ENCODE measurements at places on chromosomes 13 and 19.
A peak's percentile ranks its signal among the peaks of the same experiment; 100 is the strongest.

GRCh38 chr19:45817725-45818301 lies 2.7 kb upstream of the RSPH6A start:
- no peak for DNase-seq

DNA sequence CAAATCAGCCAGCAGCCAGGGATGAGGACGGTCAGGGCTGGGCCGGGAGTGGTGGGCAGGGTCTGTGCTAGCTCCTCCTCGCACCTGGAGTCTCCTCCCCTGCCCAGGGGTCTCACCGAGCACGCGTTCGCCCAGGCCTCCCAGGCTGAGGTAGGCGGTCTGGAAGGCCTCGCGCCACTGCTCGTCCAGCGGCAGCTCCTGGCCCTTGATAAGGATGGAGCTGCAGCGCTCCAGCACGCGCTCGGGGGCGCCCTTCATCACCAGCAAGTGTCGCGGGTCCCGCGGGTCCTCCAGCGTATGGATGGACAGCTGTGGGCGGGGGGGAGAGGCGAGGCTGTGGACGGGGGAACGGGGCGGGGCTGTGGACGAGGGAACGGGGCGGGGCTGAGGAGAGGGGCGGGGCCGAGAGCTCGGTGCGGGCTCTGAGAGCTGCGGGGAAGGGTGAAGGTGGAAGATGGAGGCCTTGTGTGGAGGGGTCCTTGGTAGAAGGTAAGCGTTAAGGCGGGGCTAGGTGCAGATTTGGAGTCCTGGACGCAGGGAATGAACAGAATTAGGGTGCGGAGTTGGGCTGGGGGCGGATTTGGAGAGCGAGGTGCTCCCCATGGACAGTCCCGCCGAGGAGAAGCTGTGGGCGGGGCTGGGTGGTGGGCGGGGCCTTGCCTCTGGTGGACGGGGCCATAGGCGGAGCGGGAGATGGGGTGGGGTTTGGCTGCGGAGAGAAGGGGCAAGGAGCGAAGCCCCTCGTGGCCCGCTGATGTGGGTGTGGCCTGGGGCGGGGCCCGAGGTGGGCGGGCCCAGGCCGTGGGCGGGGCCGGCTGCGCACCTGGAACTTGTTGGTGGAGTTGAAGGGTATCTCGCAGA lies 5.7 kb downstream of the ATP4A start:
- DNase-seq = peak; percentile 75

GRCh38 chr13:92913840-92914239 lies 312.8 kb upstream of the GPC6 start:
- DNase-seq = no peak

DNA sequence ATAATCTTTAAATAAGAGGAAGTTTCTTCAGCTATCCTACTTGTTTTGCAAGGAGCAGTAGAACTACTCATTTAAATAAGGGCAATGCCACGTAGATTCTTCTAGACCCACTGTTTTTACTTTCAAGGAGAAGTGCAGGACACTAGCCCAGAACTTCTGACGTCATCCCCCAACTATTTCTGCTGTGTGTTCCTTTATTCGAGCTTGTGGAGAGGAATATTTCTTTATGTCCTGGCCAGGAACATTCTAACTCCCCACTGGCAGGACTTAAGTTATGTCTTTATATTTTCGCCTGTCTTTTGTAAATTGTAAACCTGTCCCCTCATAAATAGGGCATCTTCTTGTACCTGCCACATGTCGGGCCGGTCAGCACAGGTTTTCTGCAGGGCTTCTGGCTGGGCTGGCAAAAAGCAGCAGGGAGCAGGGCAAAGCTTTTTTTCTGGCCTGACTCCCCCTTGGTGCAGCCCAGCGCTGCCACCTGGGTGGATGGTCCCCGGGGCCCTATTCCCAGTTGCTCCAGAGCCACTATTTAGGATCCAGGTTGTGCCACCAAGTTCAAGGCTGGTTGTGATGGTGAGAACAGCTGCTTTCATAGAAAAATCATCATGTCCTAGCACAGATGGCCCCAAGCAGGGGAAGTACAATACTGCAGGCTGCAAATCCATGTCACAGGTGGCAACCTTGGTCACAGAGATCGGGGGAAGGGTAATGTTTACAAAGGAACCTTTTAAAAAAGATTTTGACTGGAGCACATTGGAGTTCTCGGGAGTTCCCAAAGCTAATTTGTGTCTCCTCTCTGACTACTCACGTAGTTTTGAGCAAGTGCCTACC lies 1.8 kb downstream of the MBNL2 start:
- DNase-seq = peak; percentile 40

DNA sequence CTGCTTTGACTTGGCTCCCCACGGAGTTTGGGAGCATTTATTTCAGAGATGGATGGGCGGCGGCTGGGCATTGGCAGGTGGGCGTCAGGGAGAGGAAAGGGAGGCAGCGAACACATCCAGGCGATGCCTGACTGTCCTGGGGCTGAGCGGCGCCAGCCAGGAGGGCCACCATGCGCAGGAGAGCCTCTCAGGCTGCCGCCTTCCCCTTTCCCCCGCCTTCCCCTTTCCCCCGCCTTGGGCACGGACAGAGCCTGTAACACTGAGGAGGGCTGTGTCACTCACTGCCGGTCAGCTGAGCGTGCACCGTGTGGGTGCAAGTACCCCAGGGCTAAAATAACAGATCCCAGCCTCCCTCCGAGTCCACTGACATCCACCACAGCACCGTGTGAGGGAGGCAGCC lies 11.4 kb downstream of the MCF2L start:
- no peak for DNase-seq

DNA sequence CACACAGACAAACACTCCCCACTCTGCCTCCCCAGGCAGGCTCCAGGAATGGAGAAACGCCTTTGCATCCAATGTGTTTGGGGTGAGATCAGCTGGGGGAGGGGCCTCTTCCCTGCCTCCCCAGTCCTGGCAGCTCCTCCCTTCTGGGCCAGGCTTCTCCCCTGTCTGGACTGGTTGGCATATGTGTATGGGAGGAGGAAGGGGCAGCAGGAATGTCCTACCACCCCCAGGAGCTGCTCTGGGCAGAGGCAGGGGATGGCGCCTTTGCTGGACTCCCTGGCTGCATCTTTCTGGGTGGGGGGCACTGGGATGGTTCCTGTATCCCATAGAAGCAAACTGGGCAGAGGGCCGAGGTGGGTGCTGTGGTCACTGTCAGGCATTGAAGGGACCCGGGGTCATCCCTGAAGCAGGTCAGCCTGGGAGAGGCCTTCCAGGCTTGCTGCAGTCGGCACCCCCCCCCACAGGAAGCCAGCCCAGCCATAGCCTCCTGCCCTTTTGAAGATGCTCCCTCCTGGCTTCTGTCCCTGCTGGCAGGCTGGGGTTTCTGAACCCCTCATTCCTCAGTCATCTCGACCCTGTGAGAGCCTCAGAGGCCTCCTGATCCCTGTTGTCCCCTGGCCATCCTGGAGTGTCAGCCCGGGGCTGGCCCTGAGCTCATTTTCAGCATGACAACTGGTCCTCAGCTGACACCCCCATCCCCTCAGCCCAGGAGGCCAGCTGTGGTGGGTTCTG lies 21.2 kb upstream of the SLC7A10 start:
- no peak for DNase-seq

- DNase-seq = no peak
These were observed 427 bp downstream of the ZNF160 start for GRCh38 chr19:53102756-53103233.

DNA sequence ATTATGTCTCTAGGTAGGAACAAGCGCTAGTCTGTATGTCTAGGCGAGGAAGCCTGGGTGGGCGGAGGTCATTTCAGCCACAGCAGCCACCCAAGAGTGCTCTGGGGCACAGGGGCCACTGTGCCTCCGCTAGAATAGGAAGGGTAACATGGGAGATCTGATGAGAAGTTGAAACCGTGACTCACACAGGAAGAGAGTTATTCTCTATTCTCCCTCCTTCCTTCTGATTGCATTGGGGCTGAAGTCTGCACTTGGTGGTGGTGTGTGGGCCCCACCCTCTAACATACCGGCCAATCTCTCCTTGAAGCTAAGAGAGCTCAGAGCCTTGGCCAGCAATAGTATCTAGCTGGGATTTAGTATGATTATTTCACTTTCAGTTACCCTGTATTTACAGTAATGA lies 20.3 kb upstream of the GGACT start:
- DNase-seq = no peak

DNA sequence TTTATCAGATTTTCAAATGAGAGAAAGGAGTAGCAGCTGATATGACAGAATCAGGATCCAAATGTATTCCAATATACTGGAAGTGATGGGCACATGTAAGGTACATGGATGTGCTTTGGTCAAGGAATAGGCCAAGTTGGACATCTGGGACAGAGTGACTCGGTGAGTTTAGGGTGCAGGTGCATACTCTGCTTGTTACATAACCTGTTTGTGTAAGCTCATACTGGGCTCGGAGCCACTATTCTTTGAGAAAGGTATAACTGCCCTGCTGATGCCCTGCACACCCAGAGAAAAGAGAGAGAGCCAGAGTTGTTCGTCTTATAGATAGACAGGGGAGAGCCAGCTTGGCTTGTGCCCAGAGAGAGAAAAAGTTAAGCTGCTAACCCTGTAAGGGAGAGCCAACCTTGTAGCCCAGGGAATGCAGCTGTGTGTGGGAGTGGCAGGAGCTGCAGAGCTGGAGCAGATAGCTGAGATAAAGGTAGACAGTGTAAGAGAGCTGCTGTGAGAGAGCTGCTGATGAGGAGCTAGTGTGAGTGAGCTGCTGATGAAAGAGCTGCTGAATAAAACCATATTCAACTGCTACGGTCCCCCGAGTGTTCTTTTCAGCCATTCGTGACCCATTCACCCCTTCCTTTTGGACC lies 40.7 kb upstream of the N4BP2L1 start:
- no peak for DNase-seq

DNA sequence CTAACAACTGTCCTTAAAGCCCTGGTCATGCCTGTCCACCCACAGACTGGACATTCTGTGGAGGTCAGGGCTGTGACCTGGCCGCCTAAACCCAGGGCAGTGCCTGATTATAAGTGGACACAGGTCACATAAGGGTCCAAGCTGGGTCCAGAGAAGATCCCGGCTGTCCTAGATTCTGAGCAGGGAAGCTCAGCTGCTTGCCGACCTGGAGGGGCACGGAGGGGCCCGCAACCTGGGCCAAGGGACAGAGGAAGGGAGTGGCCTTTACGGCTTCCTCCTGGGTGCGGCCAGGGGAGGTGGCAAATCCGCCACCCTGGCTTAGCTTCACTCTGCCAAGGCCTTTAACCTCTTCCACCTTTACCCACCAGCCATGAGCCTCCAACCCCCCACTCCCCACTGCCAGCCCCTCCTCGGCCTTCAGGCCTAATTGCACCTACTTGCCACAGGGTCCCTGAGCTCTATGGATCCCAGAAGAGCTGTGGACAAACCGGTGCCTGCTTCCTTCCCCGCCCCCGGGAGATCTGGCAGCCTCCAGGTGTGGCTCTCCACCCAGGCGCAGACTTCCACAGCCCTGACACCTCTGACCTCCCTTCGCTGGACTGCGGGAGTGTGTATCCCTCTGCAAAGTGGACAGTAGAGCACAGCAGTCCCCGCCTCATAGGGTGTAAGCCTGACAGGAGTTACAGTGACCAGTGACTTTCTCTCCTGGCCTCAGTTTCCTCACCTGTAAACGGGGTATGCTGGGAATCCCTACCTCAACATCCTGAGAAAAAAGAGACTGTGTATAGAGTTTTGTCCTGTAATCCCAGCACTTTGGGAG lies 1.7 kb downstream of the CD320 start:
- no peak for DNase-seq

DNA sequence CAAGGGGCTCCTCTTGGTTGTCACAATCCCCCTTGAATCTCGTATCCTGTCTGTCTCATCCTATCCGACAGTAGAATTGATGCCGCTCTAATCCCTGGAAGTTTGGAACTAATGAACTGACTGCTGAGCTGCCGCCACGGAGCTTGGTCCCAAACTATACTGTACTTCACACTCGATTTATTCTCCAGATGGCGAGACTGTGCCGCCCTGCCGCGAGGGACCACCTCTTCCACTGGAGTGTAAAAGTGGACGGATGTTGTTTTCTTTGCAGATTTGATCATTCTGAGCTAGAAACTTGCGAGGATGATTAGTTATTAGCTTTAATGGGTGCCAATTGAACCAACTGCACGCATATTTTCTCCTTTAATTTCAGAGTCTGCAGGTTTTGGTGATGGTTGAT lies 117.2 kb downstream of the ZIC5 start:
- no peak for DNase-seq

- no peak for DNase-seq
These were observed 949.7 kb upstream of the SLITRK1 start for GRCh38 chr13:84831666-84832657.

- no peak for DNase-seq
These were observed 24.9 kb upstream of the RNF113B start for GRCh38 chr13:98201984-98202383.

DNA sequence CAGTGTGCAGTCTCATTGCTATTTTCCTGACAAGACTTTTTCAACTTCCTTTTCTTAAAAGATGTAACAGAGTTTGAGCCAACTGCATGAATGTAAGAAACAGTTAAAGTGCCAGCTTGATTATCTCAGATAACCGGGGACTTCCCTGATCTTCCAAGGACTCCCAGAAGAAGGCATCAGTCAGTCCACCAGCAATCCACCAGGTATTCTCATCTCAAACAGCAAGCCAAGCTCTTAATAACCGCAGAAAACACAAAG lies 350.1 kb downstream of the LIG4 start:
- DNase-seq = no peak

GRCh38 chr13:22454586-22454985 lies 726.2 kb upstream of the SGCG start:
- DNase-seq = no peak

DNA sequence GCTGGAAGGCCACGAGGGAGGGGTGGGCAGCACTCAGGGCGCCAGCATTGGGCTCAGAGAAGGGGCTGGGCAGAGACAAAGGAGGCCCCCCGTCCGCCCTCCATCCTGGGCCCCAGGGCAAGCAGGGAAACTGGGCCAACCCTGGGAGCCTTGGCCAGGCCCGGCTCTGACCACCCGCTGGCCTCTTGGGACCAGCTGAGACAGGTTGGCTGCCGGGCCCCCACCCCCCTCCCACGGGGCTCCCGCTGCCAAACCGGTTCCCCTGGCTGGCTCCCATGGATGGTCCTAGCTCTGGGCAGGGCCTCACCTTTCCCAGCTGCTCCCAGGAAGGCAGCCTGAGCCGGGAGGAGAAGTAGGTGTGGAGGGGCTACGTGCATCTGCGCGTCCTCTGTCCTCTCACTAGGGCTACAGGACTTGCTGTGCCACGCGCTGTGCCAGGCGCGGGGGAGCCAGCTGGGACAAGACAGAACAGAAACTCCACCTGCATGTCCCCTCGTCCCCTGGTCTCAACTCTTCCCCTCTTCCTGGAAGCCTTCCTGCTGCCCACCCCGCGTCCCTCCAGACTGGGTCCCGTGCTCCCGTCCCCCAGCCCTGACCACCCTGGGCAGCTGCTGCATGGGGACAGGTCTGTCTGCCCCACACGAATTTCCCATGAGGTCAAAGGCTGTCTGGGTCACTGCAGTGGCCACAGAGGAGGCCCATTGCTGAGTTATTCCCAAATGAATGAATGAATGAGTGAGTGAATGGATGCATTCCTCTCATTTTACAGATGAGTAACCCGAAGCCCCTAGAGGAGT lies 29.1 kb upstream of the NCCRP1 start:
- no peak for DNase-seq

Measured in NT2/D1 (cell line).